ENCODE measurements at places on chromosomes 5 and 9. TPM values are rescaled to one million over a fixed set of nuclear protein-coding genes. Genes with fewer than 3 reads are reported as not detected.

Gene LYRM7
- 18.9 TPM for total RNA-seq

Gene TAF11L5
- not detected for total RNA-seq

Gene CCL28
- total RNA-seq = 1.6 TPM

Gene WWC1
- 6.2 TPM for total RNA-seq

Gene GTF3C5
- total RNA-seq = 35.2 TPM

Gene GABRA6
- total RNA-seq = not detected

Gene ARID3C
- not detected for total RNA-seq

Gene SV2C
- total RNA-seq = not detected

Gene ENHO
- total RNA-seq = 0.60 TPM

Gene MZB1
- 1.2 TPM for total RNA-seq

Gene EQTN
- total RNA-seq = not detected

Gene CBY3
- total RNA-seq = not detected

Gene RMRP
- total RNA-seq = 22,490 TPM

All from left cardiac atrium (tissue), 4 donors.